ENCODE measurements at places on chromosomes 16 and 17. TPM values are rescaled to one million over a fixed set of nuclear protein-coding genes. Genes with fewer than 3 reads are reported as not detected.

ERI2 gene
- 13.6 TPM for total RNA-seq

GRCh38 chr17:45022288-45022648, 29.2 kb downstream of the DCAKD start:
- no peak for DNase-seq

DNA sequence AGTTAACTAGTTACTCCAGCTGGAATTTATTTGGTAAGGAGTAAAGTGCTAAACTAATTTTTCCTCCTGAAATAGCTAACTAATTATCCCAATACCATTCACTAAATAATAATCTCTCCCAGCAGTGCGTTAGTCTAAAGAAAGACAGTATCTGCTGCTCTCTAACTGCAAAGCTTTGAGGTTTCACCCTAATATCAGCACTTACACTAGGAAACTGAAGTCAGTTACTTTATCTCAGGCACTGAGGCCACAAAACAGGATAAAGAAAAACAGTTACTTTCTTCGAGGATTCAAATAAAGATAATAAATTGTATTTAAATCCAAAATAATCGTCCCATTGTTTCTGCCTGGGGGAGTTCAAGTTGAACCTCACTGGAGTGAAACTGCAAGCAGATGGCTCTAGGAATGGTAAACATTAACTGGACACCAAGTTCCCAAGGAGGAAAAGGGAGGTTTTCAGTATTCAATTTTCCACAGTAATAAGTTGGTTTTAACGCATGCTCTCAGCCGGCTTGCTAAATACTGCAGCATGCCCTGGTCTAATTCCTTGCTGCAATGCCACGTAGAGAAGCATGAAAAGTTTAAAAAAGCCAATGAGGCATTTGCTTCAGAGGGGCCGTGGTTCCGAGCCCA, 20.0 kb upstream of the FOXJ1 start:
- DNase-seq, result no peak

DNA sequence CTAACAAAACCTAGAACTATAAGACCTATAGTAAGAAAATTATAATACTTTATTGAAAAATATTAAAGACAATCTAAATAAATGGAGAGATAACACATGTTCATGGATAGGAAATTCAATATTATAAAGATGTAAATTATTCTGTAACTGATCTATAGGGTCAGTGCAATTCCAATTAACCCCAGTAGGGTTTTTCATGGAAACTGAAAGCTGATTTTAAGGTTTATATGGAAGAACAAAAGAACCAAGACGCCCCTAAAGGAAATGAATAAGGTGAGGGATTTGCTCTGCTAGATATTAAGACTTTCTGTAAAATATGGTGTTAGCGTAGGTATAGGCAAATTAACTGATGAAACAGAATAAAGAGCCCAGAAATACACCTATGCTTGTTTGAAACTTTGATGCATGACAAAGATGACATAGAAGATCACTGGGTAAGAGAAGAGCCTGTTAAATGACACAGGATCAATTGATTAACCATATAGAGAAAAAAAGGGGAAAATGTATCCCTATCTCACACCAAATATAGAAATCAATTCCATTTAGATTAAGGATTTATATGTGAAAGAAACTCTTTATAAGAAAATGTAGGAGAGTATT, 3.0 kb downstream of the ICAM2 start:
- no peak for DNase-seq

- no peak for DNase-seq
These were observed 3.5 kb downstream of the FMNL1 start for GRCh38 chr17:45225051-45225700.

HOXB8 gene
- not detected for total RNA-seq

- DNase-seq, result no peak
These were observed 7.0 kb downstream of the ATPAF2 start for GRCh38 chr17:18031955-18032354.

GRCh38 chr16:88787579-88788314, 2.7 kb upstream of the PIEZO1 start:
- DNase-seq, result no peak

DNA sequence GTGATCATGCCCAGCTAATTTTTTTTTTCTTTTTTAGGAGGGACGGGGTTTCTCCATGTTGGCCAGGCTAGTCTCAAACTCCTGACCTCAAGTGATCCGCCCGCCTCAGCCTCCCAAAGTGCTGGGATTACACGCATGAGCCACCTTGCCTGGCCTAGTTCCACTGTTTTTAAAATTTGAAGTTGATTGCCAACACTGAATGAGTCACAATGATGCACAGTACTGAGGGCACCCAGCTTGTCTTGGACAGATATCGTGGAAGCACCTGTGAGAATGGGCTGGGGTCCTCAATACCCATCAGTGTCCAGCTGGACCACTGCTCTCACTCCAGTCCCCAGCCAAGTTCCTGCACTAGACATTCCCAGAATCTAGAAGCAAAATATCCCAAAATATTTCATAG, 2.5 kb downstream of the KNOP1 start:
- no peak for DNase-seq

DNA sequence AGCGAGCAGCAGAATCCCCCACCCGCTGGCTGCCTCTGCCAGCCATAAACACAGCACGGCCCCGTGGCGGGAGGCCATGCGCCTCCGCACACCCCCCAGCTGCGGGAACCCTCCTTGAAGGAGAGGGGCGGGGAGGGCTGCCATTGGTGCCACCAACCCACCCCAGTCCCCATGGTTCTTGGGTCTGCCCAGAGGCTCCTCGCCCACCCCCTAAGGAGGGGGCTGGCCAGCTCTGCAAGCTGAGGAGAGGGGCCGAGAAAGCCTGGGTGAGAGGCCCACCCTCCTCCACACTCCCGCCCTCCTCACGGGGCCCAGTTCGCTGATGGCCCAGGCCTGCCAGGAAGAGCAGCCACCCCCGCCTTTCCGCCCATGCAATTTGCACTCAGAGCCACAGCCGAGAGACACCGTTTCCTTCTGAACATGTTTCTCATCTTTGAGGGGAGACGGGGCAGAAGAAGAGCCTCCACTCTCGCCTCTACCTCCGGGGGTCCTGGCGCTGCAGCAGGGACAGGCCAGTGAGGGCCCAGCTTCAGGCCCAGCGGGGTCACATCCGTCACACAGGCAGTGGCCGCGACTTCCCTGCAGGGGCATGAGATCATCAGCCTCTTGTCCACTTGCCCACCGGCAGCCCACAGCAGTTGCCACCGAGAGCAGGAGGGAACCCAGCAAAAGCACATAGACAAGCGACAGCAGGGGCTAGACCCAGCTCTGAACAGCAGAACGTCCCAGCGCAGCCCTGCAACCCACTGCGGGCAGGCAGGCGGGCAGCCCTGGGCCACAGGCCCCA, 23.0 kb downstream of the KATNB1 start:
- DNase-seq, result no peak

GRCh38 chr17:1865252-1866037, 35.6 kb downstream of the RPA1 start:
- DNase-seq, result peak; percentile 19

GRCh38 chr17:76296186-76296585, 11.9 kb downstream of the QRICH2 start:
- DNase-seq, result no peak

DNA sequence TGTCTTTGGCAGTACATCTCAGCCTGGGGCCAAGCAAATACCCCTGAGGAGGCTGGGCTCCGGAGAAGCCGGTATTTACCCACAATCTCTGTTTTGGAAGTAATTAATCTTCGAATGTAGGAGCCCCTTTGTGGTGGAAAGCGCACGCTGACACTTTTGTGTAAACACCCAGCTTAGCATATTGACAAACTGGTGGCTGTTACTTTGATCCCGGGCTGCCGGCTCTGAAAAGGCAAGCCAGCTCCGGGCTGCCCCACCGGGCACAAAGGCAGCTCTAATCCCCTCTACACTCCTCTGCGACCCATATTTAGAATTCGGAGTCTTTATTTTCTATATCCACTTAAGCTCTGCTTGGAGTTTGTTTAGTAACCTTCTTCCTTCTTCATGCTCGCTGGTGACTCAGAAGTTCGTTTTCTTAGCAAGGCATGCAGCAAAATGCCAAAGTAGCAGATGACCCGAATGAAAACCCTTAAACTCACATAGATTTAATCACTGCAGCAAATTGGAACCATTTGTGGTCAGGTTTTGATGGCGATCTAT, 144.0 kb upstream of the IRX3 start:
- peak; percentile 87 for DNase-seq

ETV4 gene
- total RNA-seq, result 4.2 TPM

PDILT gene
- not detected for total RNA-seq

DNA sequence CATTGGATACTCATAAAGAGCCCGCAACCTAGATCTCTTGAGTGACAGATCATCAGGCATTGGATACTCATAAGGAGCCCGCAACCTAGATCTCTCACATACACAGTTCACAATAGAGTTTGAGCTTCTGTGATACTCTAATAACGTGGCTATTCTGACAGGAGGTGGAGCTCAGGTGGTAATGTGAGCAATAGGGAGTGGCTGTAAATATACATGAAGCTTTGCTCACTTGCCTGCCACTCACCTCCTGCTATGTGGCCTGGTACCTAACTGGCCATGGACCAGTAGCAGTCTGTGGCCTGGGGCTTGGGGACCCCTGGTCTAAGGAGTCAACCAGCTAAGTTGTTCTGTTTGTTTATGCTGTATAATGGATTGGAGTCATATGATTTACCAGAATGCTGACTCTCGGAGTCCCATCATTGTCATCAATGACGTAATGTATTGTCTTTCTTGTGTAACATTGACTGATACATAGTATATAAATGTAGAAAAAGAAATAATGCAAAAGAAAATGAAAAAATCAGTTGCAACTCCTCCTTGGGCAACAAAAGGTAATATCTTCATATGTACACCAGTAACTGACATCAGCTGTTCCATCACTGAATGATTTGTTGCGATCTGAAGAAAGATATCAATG, 17.5 kb downstream of the ABCA9 start:
- no peak for DNase-seq

- no peak for DNase-seq
These were observed 15.0 kb upstream of the SLC16A11 start for GRCh38 chr17:7058831-7059447.

DNA sequence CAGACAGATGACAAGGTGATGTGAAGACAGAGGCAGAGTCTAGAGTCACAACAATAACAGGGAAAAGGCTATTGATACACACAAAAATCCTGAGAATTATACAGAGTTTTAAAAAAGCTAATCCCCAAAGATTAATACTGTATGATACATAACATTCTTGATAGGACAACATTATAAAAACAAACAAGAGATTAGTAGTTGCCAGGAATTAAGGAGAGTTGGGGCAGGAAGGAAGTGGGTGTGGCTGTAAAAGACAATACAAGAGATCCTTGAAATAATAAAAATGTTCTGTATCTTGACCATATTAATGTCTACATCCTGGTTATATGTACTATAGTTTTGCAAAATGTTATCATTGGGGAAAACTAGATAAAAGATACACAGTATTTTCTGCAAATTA, 309.5 kb upstream of the PMFBP1 start:
- DNase-seq, result no peak

DNA sequence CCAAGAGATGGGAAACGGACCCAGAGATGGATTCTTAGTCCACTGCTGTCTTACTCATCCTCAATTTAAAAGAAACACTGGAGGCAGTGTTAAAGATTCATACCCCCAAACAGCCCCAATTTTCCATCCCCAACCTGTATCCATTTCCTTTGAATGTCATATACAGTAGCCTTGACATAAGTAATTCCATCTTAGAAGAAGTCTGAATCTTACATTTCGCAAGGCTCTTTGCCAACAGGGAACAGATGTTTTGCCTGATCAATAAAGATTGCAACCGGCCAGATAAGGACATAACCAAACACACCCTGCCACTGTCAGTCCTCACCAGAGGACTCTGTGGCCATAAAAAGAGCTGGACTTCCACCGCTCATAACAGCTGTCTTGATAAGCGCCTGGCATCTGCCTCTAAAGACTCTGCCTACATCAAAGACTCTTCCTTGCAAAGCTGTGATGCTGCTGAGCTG, 59.0 kb upstream of the MED9 start:
- DNase-seq, result no peak

DNA sequence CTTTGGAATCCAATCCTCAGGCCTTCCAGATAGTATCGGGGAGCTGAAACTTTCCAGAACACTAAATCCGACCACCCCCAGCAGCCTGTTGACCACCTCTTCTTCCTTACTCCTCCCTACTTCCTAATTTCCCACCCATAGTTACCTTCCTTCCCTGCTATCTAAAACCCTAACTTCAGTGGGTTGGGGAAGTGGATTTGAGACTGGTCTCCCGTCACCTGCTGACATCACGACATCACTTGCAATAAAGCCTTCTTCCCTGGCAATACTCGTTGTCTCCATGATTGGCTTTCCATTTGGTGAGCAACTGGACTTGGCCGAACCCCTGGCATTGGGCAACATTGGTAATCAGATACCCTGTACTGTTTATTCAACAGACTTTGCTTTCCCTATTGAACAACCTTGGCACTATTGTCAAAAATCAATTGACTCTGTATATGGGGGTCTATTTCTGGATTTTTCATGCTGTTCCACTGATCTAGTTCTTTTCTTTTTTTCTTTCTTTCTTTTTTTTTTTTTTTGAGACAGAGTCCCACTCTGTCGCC, 11.8 kb upstream of the FOXK2 start:
- DNase-seq, result no peak

DNA sequence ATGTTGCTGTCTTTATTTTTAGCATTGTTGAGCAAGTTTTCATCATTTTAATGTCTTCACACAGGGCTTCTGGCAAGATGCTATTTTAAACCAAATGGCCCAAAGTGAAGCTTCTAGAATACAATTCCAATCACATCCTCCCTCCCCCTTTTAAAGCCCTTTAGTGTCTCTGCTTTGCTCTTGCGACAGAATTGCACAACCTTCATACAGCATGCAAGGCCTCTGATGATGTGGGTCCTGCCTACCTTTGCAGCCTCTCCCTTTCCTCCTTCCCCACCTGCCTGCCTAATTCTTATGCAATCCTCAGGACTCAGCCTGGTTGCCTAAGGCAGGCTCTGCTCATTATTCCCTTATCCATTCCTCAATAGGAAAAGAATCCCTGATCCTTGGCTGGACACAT, 381.7 kb downstream of the SLC39A11 start:
- DNase-seq, result no peak
